T-helper 1 cell treated with Interleukin-12 subunit alpha and Interleukin-12 subunit beta and Interleukin-4 antibody, amounts not matched to agents 30 ng/mL and 1 ng/mL, for 36 hours (primary cell): ENCODE measurements at places on chromosomes 7 and 10. TPM values are rescaled to one million over a fixed set of nuclear protein-coding genes. Genes with fewer than 3 reads are reported as not detected.

Gene CPN1
- not detected in 2 replicates for total RNA-seq

Gene ABCA13
- 0.05 and 0.29 TPM in 2 replicates for total RNA-seq

Gene AGR2
- not detected in 2 replicates for total RNA-seq

Gene EEF1AKMT2
- 21.0 and 21.6 TPM in 2 replicates for total RNA-seq

Gene DMBT1
- not detected in 2 replicates for total RNA-seq
